Stimulated activated CD8-positive, alpha-beta memory T cell treated with anti-CD3 and anti-CD28 coated beads, Interleukin-7, amount 100 ng/mL, for 1 hour (primary cell): ENCODE measurements at places on chromosomes 5 and 9.

GRCh38 chr5:157952374-157952685, 93.4 kb upstream of the CLINT1 start:
- no peak for DNase-seq

DNA sequence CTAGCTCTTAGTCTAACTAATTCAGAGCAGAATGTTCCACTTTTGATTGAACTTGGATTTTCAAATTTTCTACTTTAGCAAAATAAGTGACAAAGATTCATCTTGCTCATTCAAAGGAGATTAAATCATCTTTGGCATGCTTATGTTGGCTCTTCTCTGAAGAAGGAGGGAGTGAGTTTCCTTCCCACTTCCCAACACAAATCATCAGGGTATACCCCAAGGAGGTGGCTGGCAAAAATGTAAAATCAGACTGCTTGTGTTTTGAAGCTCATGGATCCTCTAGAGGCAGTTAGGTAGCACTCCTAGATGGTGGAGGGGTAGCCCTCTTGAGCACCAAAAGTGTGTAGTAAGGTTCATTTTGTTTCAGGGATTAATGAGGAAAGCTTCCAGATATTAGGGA, 343.1 kb downstream of the OSTF1 start:
- no peak for DNase-seq

GRCh38 chr9:129949821-129950220, 93.2 kb downstream of the FNBP1 start:
- DNase-seq = no peak

GRCh38 chr5:6683241-6683640, 30.0 kb upstream of the TENT4A start:
- DNase-seq = no peak

DNA sequence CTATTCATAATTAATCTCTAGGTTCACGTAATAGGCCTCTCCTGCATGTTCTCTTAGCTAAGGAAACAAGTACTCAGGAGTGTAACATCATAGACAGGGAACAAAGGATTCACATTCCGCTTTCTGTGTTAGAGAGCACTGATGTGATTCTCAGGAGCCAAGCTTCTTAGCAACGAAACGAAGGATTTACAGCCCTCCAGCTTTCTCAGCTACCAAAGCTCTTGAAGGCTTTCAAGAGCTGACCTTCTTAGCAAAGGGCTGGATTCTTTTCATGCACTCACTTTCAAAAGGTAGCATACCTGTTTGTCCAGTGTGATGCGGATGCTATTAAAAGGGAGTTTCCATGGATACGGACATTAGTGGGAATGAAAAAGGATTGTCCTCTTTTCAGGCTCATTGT, 107.4 kb downstream of the TUSC1 start:
- no peak for DNase-seq

GRCh38 chr9:93594041-93594756, 17.8 kb downstream of the PHF2 start:
- no peak for DNase-seq

- DNase-seq = no peak
Measured at GRCh38 chr5:38249301-38249700, 9.1 kb upstream of the EGFLAM start.

DNA sequence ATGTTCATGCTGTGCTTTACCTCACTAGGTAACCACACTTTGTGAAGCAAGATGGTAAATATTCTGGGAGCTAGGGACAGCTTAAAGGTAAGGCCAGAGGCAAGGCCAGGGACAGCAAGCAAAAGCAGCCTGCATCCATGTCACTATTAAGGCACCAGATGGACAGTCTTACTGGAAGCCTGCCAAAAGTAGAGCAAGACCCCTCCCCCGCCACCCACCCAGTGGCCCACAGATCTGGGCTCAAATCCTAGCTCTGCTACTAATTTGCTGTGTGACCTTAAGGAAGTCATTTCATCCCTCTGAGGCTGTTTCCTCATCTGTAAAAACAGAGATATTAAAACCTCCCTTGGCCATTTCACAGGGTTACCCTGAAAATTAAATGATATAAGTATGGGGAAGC, 13.2 kb upstream of the ERMP1 start:
- no peak for DNase-seq

- no peak for DNase-seq
Measured at GRCh38 chr5:65198456-65199120, 283.1 kb downstream of the ADAMTS6 start.

DNA sequence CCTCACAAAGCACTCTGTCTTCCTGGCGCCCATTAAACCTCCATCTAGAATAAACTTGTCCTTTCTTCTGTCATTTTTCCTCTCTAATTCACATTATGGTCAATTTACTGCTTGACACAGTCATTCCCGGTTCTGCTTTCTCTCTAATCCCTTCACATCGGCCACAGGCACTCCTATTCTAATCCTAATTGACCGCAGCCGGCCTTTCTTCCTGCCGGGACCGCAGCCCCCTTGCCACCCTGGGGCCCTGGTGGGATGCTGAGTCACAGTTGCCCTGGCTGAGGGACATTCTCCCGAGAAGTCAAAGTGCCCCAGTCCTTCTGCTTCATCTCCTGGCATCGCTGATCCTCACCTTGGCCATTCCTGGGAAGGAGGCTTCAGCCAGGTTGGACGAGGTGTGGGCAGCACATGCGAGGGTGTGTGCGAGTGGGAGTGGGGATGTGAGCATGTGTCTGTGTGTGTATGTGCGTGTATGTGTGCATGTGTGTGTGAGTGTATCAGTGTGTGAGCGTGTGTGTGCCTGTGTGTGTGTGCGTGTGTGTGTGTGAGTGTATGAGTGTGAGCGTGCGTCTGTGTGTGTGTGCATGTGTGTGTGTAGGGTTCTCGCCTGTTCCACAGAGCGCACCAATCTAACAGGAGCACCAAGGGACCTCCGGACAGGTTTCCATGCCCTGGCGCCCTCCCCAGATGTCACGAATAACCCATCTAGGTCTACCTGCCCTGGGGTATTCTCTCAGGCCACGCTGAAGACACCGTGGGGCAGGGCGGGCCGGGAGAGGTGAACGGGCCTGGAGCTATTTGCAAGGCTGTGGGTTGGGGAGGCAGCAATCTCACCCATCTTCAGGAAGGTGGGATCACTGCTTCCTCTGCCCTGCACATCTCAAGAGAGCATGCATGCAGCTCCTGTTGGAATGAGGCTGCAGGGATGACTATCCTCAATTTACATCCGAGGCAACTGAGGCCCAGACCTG, 191.2 kb downstream of the PAX5 start:
- DNase-seq = no peak

GRCh38 chr5:90983711-90984124, 399.4 kb downstream of the ARRDC3 start:
- DNase-seq = no peak

DNA sequence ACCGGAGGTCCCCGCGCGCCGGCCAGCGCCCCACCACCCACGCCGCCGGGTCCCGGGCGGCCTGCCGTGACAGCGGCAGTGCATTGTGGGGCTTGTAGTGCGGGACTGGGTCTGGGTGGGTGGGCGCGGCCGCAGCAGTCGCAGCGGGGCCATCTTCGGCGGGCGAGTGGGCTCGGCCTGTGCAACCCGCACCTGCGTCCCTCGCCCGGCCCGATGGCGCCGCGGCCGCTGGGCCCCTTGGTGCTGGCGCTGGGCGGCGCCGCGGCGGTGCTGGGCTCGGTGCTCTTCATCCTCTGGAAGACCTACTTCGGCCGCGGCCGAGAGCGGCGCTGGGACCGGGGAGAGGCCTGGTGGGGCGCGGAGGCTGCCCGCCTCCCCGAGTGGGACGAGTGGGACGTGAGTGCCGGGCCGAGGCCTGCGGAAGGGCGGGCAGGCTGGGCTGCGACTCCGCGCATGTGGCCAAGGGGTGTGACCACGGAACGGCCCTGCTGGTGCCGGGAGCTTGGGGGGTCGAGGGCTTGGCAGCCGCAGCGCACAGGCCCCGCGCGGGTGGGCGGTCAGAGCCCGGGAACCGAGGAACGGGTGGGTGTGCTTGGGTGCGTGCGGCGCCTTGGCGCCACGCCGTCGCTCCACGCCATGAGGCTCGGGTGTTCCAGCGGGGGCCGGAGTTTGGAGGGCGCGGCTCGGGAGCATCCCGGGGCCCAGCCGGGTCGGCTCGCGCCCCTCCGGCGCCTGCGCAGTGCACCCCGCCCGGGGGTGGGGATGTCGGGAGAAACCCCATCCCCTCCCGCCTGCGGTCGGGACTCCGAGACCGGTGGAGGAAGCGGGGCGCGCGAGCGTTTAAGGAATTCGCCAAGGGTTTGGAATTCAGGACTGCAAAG, at the start of gene ARL10:
Gene ARL10, plus strand, starts transcription at position 137 of the 881 bp plus-strand sequence. Its CDS starts 77 bp downstream, at position 214.
- no peak for DNase-seq

GRCh38 chr5:9198394-9198793, 347.5 kb downstream of the SEMA5A start:
- no peak for DNase-seq

- no peak for DNase-seq
Measured at GRCh38 chr5:79544131-79544530, 30.2 kb upstream of the HOMER1 start.
